ENCODE measurements at places on chromosomes 13 and 19. TPM values are rescaled to one million over a fixed set of nuclear protein-coding genes. Genes with fewer than 3 reads are reported as not detected.

Gene SLC25A41
- total RNA-seq = 0.24 TPM

Gene PDX1
- total RNA-seq = 0.12 TPM

Gene SYT5
- 7.7 TPM for total RNA-seq

Gene CBLC
- not detected for total RNA-seq

Gene FAM216B
- total RNA-seq = not detected

Gene SUPT5H
- total RNA-seq = 195 TPM

Gene MUC16
- 0.06 TPM for total RNA-seq

Gene FUT3
- 0.15 TPM for total RNA-seq

Gene FUT6
- total RNA-seq = not detected

Gene PEG3
- total RNA-seq = not detected

Gene NUDT19
- total RNA-seq = 38.6 TPM

Gene C19orf81
- 8.2 TPM for total RNA-seq

Gene ADGRE2
- total RNA-seq = 1.0 TPM

Gene PSG5
- 0.85 TPM for total RNA-seq

Gene CEACAM8
- not detected for total RNA-seq

Gene ZNF627
- 2.8 TPM for total RNA-seq

Gene ZNF665
- total RNA-seq = not detected

Gene CCDC70
- 0.14 TPM for total RNA-seq

Gene FUT1
- 0.06 TPM for total RNA-seq

Gene MBD3L3
- not detected for total RNA-seq

Gene DMWD
- 34.3 TPM for total RNA-seq

All from A549 treated with RU486 at 1 μM for 4 hours (cell line).